CD4-positive, alpha-beta memory T cell (primary cell): ENCODE measurements at places on chromosomes 13 and 19.

DNA sequence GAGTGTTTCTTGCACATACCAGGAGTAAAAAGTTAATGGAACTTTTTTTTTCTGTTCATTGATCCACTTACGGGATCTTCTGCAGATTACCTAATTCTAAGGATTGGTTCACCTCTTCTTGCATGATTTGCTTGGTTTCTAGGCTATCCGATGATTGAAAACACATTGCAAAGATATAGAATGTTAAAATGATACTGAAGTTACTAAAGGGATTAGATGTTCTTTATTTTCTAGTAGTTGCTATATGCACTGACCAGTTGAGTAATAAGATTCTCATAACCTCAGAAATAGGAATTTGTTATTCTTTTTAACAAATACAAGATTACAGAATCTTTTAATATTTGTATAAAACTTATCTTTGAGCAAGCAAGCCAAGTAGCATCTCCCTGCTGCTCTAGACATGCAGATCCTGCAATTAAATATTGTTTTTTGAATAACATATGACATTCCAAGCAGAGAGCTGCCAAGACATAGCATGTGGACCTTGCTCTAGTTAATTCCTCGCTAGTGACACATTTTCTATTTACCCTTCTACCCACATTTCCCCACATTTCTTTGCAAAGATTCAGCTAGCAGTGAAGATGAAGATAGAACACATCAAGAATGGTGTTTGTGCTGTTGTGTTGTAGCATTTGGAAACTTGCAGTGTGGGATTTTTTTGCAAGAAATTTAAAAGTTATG is 51.7 kb upstream of the RNF113B start:
- no peak for DNase-seq

GRCh38 chr19:28972058-28972852 is 240.7 kb downstream of the UQCRFS1 start:
- no peak for DNase-seq

GRCh38 chr19:41799444-41800000 is 3.1 kb downstream of the CEACAM3 start:
- DNase-seq, result no peak

- no peak for DNase-seq
Measured at GRCh38 chr19:1814391-1814790, 2.3 kb upstream of the ATP8B3 start.

GRCh38 chr19:49988433-49988832 is 27.5 kb upstream of the SIGLEC11 start:
- no peak for DNase-seq

GRCh38 chr13:33303855-33304597 is 18.5 kb upstream of the STARD13 start:
- no peak for DNase-seq

DNA sequence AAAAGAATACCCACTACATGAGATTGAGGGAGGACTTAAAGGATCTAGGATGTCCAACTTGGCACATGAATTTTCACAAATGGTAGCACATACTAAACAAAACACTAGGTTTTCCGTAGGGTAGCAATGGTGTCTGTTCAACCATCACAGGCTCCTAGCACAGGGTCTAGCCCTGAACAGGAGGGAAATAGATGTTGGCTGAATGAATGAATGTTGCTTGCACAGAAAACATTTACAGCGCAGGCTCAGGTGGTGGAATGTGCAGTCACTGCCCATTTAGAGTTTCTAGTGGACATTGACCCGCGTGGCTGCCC is 1.9 kb upstream of the MYCBP2 start:
- no peak for DNase-seq
